ENCODE measurements at places on chromosomes 3 and 15.

GRCh38 chr3:189773056-189773455 lies 141.9 kb downstream of the TP63 start:
- no peak for DNase-seq

GRCh38 chr3:129054605-129055104 lies 5.9 kb upstream of the GP9 start:
- DNase-seq, result no peak

DNA sequence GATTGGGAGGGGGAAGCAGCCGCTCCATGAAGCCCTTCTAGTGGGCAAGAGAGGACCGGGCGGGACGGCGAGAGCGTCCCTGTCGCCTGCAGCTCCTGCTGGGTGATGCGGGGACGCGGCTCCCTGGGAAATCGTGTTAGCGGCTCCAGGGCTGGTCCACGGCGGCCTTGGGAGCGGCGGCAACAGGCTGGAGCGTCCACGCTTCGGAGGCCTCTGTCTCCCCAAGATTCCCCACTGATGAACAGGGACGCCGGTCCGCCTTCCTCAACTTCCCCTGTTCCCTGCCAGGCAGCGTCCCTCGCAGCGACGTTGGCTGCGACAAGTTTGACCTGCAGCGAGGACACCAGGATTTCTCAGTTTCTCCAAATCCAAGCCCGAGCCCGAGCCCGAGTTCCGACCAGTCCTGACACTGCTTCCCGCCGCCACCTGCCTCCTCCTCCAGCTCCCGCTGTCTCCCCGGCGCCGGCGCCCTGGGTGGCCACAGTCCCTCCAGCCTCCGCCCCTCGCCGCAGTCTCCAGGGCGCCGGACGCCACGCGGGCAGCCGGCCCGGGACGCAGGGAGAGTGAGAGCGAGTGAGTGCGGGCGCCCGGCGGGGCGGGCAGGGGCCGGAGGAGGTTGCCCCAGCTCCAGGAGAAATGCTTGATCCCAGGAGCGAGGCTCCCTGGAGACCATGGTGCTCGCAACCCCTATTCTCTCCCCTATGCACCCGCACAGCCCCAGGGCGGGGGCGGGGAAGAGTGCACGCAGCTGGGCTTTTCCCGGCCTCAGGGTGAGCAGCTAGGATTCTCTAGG lies 78.1 kb upstream of the RNF7 start:
- DNase-seq, result peak; percentile 79

DNA sequence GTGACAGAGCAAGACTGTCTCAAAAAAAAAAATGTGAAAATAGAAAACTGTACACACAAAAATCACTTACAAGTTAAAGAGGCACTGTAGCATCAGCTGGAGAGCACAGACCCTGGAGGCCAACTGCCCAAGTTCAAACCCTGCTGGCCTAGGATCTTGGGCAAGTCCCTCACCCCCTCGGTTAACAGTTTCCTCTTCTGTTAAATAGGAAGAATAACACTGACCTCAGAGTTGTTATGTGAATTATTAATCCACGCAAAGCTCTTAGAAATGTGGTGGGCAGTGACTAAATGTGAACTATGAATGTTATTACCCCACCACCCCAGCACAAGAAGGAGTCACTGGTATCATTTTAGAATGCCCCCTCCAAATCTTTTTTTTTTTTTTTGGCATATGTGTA lies 11.2 kb downstream of the CIB1 start:
- DNase-seq, result no peak

GRCh38 chr15:63093486-63094205 lies 28.0 kb upstream of the LACTB start:
- peak; percentile 83 for DNase-seq

DNA sequence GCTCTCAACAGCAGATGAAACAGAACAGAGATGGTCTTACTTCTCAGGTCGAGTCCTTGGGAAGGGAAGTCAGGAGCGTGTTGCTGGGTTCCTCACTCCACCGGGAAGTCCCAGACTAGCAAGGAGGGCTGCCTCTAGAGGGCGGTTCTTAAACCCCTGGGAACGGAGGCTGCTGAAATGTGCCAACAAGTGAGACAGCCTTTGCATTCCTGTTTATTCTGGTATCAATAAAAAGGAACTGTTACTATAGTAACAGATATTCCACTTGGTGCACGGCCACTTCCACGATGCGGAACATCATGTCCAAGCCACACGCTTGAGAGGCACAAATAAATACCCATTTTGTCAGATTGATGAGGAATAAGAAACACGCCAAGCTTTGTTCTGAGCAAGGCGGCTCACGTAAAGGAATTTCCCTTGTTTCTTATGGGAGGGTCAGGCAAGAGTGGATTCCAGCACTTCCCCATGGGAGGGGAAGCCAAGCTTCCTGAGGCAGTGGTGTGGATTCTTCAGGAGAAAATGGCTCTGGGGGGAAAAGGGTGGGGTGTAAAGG lies at the start of gene FAM107A:
TSS of gene FAM107A (minus strand) at position 123 of the 553 bp plus-strand sequence. CDS start 7,531 bp downstream, outside the sequence.
- no peak for DNase-seq
